ENCODE measurements at places on chromosomes 13 and 19. TPM values are rescaled to one million over a fixed set of nuclear protein-coding genes. Genes with fewer than 3 reads are reported as not detected.

DNA sequence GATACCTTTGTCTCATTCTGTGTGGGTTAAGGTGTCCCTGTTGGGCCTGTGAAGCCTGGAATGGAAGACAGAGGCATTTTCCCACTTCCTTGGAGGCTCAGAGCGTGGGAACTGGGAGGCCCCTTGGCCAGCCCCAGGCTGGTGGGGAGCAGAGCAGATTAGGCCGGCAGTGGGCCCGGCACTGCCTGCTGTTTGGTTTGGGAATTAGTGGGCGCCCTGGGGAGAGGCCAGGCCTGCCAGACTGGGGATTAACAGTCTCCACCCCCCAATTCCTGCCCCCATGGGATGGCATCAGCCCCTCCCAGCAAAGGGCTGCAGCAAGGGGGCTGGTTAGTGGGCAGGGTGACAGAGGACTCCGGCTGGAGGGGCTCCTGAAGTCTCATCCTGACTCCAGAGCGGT is 3.1 kb upstream of the BEST2 start:
- DNase-seq, result no peak
- H3K36me3 ChIP-seq, result no peaks in the 10 kb centered on the region
- no peak overlapping the region for H3K4me3 ChIP-seq
- H3K4me1 ChIP-seq, result no peaks in the 10 kb centered on the region

- peaks cover 69% of the 10 kb centered on the region for H3K4me1 ChIP-seq
- H3K27ac ChIP-seq, result peak overlapping the region; percentile 58
- no peak overlapping the region for H3K4me3 ChIP-seq
- no peaks in the 10 kb centered on the region for H3K36me3 ChIP-seq
- H3K27me3 ChIP-seq, result no peaks in the 10 kb centered on the region
Observed at GRCh38 chr19:40274585-40275544, 10.3 kb downstream of the AKT2 start.

DNA sequence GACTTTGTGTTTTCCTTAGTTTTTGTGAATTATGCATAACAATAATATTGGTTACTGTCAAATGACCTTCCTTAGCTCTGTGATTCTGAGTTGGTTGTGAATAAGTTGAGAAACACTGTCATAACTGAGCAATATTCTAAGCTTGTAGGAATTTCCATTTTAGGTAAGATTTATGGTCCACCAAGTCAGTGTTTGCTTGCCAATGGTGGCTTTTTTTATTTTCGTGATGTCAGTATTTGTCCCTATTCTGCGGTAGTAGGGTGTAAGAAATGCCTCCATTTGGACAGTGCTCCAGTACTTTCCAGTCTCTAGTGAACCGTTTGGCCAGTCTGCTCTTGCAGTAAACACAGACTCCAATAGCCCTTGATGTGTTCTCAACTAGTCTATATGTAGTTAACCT is 94.7 kb downstream of the FRY start:
- H3K27ac ChIP-seq, result peak overlapping the region; percentile 74
- H3K27me3 ChIP-seq, result no peaks in the 10 kb centered on the region
- H3K36me3 ChIP-seq, result no peaks in the 10 kb centered on the region
- DNase-seq, result no peak

DNA sequence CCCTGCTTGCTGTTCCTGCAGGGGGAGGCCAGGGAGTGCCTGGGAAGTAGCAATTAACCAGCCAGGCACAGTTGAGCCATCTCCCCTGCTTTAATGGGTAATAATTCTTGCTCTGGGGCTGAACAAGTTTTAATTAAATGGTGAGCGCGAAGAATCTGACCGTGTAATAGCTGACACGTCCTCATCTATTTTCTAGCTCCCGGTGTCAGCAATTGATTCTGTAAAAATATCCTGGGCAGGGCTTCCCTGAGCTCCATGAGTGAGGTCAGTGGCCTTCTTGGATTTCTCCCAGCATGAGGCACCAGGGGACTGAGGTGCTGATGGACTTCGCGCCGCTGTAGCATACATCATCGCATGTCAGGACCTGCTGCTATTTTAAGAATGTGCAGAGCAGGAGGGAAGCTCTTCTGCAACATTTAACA is 26.9 kb downstream of the SIPA1L3 start:
- peak; percentile 30 for DNase-seq
- H3K36me3 ChIP-seq, result no peaks in the 10 kb centered on the region
- H3K4me1 ChIP-seq, result peaks cover 22% of the 10 kb centered on the region
- no peak overlapping the region for H3K4me3 ChIP-seq
- H3K27ac ChIP-seq, result peak overlapping the region; percentile 29
- H3K27me3 ChIP-seq, result no peaks in the 10 kb centered on the region

GRCh38 chr19:6276447-6276846 is 3.3 kb downstream of the MLLT1 start:
- H3K27ac ChIP-seq, result peak overlapping the region; percentile 28
- no peaks in the 10 kb centered on the region for H3K27me3 ChIP-seq
- DNase-seq, result peak; percentile 34
- no peaks in the 10 kb centered on the region for H3K36me3 ChIP-seq
- H3K4me1 ChIP-seq, result peaks cover 66% of the 10 kb centered on the region

DNA sequence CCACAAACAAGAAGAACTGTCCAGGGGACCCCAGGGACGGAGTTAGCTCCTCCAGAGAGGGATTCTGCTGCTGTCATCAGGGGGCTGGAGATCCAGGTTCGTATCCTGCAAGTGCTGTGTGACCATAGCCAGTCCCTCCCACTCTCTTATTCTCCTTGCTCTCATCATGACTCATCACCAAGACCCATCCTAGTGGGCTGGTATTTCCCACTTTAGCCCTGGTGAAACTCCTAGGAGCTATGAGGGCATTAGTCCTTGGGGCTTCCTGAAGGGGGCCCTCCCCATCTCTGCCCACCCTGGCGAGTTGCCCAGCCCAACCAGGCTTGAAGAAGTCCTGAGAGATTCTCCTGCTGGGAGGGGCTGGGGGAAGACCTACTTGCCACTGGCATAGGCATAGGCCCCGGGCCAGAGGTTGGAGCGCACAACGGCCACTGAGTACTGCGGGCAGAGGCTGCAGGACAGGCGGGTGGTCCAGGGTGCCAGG is 7.5 kb upstream of the DMWD start:
- H3K36me3 ChIP-seq, result no peaks in the 10 kb centered on the region
- peaks cover 17% of the 10 kb centered on the region for H3K4me1 ChIP-seq
- peak overlapping the region; percentile 71 for H3K27ac ChIP-seq
- DNase-seq, result no peak
- H3K27me3 ChIP-seq, result no peaks in the 10 kb centered on the region

CEACAM3 gene
- not detected for total RNA-seq

DNA sequence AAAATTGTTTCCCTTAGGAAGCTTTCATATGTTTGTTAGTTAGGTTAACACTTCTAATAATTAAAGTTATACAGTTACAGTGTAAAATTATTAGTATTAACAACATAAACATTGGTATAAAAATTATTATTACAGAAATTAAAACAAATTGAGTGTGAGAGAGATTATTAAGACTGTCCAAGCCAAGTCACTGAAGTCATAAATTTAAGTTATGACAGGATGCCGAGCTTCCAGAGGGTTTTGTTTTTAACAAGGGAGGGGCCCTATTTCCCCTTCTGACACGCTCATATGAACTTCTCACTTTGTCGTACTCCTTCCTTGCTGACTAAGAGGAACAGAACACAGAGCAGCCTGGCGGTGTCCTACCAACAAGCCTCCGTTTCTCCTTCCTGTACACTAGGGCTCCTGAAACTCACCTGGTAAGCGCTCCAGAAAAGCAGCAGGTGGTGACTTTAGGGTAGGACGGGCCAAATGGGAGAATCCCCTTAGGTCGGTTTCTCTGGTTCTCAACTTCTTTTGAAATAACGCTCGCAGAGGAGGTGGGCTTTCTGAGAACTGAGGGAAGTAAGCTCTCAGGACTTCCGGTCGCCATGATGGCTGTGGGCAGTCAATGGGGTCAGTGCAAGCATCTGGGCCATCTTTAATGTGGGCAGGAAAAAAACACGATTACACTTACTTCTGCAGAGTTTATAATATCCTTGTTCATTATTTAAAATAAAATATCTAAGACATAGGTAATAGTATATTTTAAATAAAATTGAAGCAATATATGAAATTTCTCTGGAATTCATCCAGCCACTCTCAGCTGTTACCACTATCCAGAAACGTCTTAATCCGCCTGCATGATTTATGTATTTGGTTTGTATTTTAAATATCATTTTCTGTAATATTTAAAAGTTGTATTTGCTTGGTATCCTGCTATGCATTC is at the start of gene CARD8:
Gene CARD8 (minus strand): TSS at position 537 of the 928 bp plus-strand sequence. CDS start 14,892 bp downstream, outside the sequence.
- H3K4me3 ChIP-seq, result peak within 1 kb of the TSS; percentile 90
- H3K27ac ChIP-seq, result peak within 1 kb of the TSS; percentile 96
- no peaks in the 10 kb centered on the region for H3K36me3 ChIP-seq
- H3K27me3 ChIP-seq, result no peaks in the 10 kb centered on the region
- peaks cover 29% of the 10 kb centered on the region for H3K4me1 ChIP-seq

HMG20B gene
- 33.6 TPM for total RNA-seq

- no peaks in the 10 kb centered on the region for H3K36me3 ChIP-seq
- no peak overlapping the region for H3K4me3 ChIP-seq
- no peak overlapping the region for H3K27ac ChIP-seq
Observed at GRCh38 chr19:40549007-40549708, 27.5 kb upstream of the SHKBP1 start.

ZSCAN4 gene
- total RNA-seq, result not detected

DNA sequence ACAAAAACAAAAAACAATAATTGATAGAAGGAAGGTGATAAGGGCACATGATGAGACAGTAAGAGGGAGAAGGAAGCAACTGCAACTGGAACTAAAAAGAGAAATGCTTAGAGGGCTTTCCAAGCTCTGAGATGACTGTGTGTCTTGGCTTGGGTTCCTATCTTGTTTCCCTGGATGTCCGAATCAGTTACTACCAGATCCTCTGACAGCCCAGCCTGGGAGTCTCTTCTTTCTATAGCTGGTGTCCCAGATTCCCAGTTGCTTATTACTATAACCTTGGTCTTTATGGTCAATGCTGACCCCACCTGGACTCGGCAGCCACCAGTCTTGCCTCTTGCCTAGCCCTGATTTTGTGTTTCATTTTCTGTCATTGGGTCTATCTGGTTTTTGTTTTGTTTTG is 116.4 kb downstream of the RFC3 start:
- H3K4me3 ChIP-seq, result no peak overlapping the region
- no peak overlapping the region for H3K27ac ChIP-seq
- H3K27me3 ChIP-seq, result no peaks in the 10 kb centered on the region
- H3K36me3 ChIP-seq, result no peaks in the 10 kb centered on the region
- no peak for DNase-seq

- H3K36me3 ChIP-seq, result no peaks in the 10 kb centered on the region
- H3K4me1 ChIP-seq, result peaks cover 24% of the 10 kb centered on the region
- no peaks in the 10 kb centered on the region for H3K27me3 ChIP-seq
- no peak overlapping the region for H3K4me3 ChIP-seq
- DNase-seq, result no peak
Observed at GRCh38 chr13:46622630-46623256, 69.8 kb downstream of the LRCH1 start.

- no peaks in the 10 kb centered on the region for H3K27me3 ChIP-seq
- H3K27ac ChIP-seq, result no peak overlapping the region
- H3K36me3 ChIP-seq, result no peaks in the 10 kb centered on the region
Observed at GRCh38 chr13:95020298-95020987, 280.8 kb downstream of the ABCC4 start.

DNA sequence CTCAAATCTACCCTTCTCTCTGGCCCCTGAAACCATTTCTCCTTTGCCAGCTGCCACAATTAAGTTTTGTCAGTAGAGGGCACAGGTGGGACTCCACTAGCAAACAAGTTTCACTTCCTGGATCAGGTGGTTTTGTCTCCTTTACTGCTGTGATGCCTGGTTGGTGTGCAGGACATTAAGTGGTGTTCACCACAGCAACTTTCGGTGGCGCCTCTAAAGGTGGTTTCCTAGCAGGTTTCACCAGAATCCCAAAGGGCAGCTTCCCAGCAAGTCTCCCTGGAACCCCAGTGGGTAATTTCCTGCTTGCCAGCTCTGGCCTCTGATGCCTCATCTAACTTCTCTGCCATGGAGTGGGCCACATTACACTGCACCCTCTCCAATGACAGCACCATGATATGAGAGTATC is 16.6 kb downstream of the MED4 start:
- H3K4me1 ChIP-seq, result no peaks in the 10 kb centered on the region
- no peak overlapping the region for H3K27ac ChIP-seq
- H3K36me3 ChIP-seq, result peaks cover 96% of the 10 kb centered on the region

DNA sequence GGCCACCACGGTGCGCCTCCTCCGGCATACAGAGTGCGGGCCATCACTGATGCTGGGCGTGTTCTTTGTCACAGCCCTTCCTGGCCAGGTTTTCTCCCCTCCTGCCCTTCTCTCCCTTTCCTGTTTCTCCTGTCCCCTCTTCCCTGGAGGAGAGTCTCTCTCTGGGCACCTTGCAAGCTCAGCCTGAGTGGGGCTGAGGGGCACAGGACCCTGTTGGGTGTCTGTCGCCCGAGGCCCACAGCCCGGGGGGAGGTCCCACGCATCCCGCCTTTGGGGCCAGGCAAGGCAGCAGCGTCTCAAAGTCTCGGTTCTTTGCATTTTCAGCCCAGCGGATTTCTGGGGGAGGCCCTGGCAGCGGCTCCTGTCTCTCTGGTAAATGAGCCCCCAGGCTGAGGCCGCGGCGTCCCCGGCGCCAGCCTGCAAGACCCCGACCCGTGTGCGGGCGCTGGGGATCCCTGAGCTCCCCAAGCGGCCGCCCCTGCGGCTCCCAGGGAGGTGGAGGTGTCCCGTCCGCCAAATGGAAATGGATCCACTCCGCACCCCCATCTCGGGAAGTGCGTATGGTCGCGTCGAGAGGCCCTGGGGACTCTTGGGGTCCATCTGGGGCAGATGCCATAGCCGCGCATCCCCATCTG is 47.2 kb downstream of the COMP start:
- H3K27ac ChIP-seq, result no peak overlapping the region
- DNase-seq, result no peak
- no peaks in the 10 kb centered on the region for H3K27me3 ChIP-seq
- H3K36me3 ChIP-seq, result no peaks in the 10 kb centered on the region
- H3K4me1 ChIP-seq, result no peaks in the 10 kb centered on the region
- H3K4me3 ChIP-seq, result no peak overlapping the region

C19orf47 gene
- 178 TPM for total RNA-seq

- DNase-seq, result no peak
- no peak overlapping the region for H3K27ac ChIP-seq
- H3K36me3 ChIP-seq, result peaks cover 10% of the 10 kb centered on the region
Observed at GRCh38 chr13:113537909-113538688, 46.5 kb upstream of the TFDP1 start.

- H3K4me3 ChIP-seq, result no peak overlapping the region
- H3K36me3 ChIP-seq, result no peaks in the 10 kb centered on the region
Observed at GRCh38 chr13:44317752-44318151, 55.9 kb upstream of the SERP2 start.

- no peaks in the 10 kb centered on the region for H3K36me3 ChIP-seq
- no peaks in the 10 kb centered on the region for H3K27me3 ChIP-seq
Observed at GRCh38 chr13:23087880-23088279, 92.9 kb upstream of the SGCG start.

DNA sequence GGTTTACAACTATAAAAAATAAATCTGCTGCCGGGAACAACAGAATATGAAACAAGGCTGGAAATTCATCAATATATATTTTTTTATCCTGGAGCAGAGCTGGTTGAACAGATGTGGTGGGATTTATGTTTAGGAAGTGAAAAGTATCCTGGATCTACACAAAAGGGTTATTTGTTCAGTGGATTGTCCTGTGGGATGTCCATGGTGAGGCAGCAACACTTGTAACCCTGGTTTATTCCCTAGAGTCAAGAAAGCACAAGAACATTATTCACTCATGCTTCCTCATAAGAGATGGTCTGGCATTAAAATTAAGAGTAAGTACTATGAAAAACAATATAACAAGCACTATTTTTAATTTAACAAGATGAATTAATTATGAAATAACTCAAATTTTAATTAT is 46.0 kb downstream of the PRR20E start:
- H3K4me1 ChIP-seq, result no peaks in the 10 kb centered on the region
- no peak overlapping the region for H3K27ac ChIP-seq
- H3K36me3 ChIP-seq, result no peaks in the 10 kb centered on the region
- H3K4me3 ChIP-seq, result no peak overlapping the region
- no peaks in the 10 kb centered on the region for H3K27me3 ChIP-seq

AXL gene
- 17.4 TPM for total RNA-seq

GRCh38 chr13:84433024-84433423 is 550.8 kb upstream of the SLITRK1 start:
- no peaks in the 10 kb centered on the region for H3K27me3 ChIP-seq
- no peaks in the 10 kb centered on the region for H3K4me1 ChIP-seq
- no peak overlapping the region for H3K27ac ChIP-seq
- DNase-seq, result no peak
- H3K36me3 ChIP-seq, result no peaks in the 10 kb centered on the region
